ENCODE measurements at places on chromosomes 3 and 15.

DNA sequence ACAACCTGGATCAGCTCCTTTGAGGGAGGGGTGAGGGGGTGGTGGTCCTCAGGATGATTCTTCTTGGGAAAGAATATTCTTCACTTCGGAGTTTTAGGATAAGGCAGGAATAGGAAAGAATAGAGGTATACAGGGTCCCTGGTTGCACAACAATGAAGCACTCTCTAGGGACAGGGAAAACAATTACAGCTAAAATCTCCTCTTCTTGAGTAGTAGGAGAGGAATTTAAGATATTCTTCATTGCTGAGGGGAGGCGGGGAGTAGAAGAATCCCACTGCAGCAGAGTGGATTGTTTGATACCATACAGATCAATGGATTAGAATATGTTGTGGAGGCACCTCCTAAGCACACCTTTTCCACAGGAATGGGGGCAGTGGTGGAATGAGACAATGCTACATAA, 20.5 kb downstream of the SLC9C1 start:
- no peak for DNase-seq

DNA sequence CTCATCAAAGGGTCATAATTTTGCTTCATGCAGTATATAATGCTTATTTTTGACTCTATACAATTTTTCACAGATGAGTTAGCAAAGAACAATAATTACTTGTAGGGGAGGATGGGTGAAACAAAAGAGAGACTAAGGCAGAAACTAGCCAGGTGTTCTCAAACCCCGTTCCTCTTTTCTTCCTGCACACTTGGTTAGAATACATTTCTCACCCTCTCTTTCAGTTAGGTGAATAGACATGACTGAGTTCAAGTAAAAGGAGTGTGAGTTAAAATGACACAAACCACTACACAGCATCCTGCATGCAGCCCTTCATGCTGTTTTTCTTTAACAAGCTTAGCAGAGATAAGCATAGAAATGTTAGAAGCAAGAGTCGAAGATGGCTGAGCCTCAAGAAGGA, 922.2 kb downstream of the TBL1XR1 start:
- no peak for DNase-seq

DNA sequence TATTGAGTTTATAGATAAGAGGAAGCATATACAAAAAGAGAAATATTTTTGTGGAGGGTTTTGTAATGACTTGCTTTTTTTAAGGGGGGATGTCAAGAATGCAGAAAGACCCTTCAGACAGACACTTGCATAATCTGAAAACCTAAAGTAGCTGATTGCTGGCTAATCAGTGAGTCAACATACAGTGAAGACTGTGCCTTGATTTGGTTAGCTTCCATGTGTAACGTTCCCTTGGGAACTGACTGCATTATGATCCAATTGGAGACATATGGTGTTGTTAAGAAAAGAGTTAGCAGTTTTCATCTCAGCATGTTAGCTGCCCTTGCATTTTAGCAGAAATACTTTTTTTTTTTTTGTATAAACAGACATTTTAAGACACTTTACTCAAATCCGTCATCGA, 483.2 kb downstream of the RBMS3 start:
- no peak for DNase-seq

DNA sequence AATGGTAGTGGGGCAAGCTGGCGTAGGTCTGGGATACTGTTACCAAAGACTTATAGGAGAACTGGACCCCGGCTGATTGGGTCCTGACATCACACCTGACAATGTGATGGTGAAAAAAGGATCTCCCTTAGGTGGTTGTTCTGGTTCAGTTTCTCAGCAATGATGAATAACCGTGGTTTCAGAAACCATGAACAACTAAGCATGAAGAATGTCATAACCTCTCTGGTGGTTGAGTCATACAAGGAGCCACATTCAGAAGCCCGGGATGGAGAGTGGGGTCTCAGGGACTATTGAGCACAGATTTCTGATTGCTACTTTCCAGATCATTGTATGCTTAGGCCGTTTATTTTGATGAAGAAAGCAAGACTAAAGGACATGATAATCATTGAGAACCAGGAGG, 17.4 kb downstream of the GPR160 start:
- DNase-seq: no peak

DNA sequence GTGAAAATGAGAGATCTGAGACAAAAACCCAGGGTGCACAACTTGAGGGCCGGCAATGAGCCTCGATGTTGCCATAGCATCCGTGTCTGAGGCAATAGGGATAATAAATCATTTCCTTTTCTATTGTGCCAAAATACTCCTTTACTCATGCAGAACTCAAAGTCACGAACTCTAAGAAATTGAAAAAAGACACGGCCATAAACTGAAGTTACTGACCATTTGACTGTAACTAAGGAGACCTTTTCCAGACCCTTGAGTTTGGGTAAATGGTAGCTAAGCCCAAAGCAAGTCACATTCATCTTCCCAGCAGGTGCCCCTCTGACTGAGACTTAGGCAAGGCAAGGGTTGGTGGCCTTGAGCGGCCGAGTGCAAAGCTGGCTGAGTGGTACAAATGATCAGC, 141.2 kb upstream of the SLCO3A1 start:
- no peak for DNase-seq

DNA sequence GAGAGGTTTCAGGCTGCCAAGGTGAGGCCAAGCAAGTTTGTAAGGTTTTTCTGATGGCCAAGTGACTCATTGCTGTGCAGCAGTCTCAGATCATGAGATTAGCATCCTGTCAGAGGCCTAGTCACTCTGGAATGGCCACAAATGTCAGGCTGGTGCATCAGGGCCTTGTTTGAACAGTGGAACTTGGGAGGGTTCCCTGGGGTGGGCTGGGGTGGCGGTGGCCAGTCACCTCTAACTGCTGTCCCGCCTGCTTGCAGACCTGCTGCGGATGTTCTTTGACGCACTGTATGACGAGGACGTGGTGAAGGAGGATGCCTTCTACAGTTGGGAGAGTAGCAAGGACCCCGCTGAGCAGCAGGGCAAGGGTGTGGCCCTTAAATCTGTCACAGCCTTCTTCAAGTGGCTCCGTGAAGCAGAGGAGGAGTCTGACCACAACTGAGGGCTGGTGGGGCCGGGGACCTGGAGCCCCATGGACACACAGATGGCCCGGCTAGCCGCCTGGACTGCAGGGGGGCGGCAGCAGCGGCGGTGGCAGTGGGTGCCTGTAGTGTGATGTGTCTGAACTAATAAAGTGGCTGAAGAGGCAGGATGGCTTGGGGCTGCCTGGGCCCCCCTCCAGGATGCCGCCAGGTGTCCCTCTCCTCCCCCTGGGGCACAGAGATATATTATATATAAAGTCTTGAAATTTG, 2.8 kb upstream of the FAM131A start:
- no peak for DNase-seq

GRCh38 chr3:140290105-140290504, 355.1 kb downstream of the CLSTN2 start:
- DNase-seq: no peak

Measured in stimulated activated CD4-positive, alpha-beta T cell treated with anti-CD3 and anti-CD28 coated beads, Interleukin-1b, Interleukin-23, amount 100 ng/mL, for 24 hours (primary cell).